ENCODE measurements at places on chromosomes 11 and 22. TPM values are rescaled to one million over a fixed set of nuclear protein-coding genes. Genes with fewer than 3 reads are reported as not detected.

Gene RBM14
- total RNA-seq = 35.6 TPM

GRCh38 chr22:27438271-27438980 is 363.1 kb downstream of the MN1 start:
- peak; percentile 69 for DNase-seq

DNA sequence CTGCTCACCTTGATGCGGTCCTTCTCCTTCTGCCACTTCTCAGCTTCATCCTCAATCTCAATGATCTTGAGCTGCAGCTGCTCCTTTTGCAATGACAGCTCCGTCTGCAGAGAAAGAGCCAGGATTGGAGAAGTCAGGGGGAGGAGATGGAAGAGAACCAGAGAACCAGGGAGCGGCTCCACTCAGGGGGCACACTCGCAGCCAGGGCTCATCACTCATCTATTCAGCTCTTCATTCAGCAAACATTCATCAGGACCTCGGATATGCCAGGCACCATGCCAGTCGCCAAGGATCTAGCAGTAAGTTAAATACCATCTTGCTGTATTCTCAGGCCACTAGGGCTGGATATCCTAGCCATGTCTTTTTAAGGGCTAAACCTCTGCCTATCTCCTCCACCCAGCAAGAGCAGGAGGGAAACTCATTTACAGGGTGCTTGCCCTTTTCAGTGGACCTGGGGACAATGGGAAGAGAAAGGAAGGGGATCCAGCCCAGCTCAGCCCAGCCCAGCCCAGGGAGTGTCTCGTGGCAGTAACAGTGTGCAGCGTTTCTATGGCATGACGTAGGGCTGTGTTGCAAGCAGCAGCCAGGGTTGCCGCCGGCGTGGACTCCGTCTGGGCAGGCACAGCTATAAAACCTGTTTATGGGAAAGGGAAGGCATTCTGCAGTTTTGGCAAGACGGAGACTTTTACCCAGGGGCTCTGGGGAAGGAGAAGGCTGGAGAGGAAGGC is 9.4 kb downstream of the TRIM29 start:
- peak; percentile 21 for DNase-seq

Gene OTOG
- total RNA-seq = not detected

All from psoas muscle (tissue), 8 donors.